ENCODE measurements at places on chromosomes 2 and 18.

GRCh38 chr2:132884705-132885104 is 214.7 kb upstream of the LYPD1 start:
- DNase-seq = no peak

GRCh38 chr2:199019898-199020507 is 437.7 kb downstream of the SATB2 start:
- DNase-seq = no peak

DNA sequence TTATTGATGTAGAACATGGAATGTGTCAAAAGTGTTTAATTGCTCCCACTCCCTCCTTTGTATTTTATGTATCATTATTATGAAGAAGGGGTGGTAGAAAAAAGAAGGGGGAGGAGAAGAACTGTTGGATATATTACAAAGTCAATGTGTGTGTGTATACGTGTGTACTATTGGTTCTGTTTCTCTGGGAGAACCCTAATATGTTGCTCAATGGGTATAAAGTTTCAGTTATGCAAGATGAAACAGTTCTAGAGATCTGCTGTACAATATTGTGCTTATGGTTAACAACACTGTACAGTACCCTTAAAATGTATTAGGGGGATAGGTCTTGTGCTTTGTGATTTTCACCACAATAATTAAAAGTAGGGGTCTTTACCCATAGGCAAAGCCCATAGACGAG is 58.1 kb upstream of the ZC3H15 start:
- no peak for DNase-seq

GRCh38 chr2:238894226-238894949 is 46.5 kb downstream of the TWIST2 start:
- no peak for DNase-seq

GRCh38 chr2:14577843-14578242 is 54.7 kb upstream of the LRATD1 start:
- no peak for DNase-seq

- DNase-seq = no peak
Measured at GRCh38 chr2:112257575-112257974, 2.7 kb upstream of the ZC3H8 start.

GRCh38 chr18:45361125-45361851 is 254.0 kb upstream of the SLC14A2 start:
- DNase-seq = no peak

GRCh38 chr2:230008708-230009066 is 60.0 kb downstream of the SLC16A14 start:
- DNase-seq = no peak
